ENCODE measurements at places on chromosomes 1 and 21.

GRCh38 chr1:67814121-67814772 is 19.0 kb downstream of the GNG12 start:
- H3K27ac ChIP-seq, result no peak overlapping the region
- no peaks in the 10 kb centered on the region for H3K36me3 ChIP-seq
- H3K4me3 ChIP-seq, result no peak overlapping the region
- DNase-seq, result no peak

- H3K4me3 ChIP-seq, result no peak overlapping the region
- DNase-seq, result no peak
- no peaks in the 10 kb centered on the region for H3K27me3 ChIP-seq
- H3K36me3 ChIP-seq, result no peaks in the 10 kb centered on the region
Observed at GRCh38 chr1:240991230-240991629, 365.8 kb downstream of the RGS7 start.

- H3K4me3 ChIP-seq, result no peak overlapping the region
- peaks cover 42% of the 10 kb centered on the region for H3K27me3 ChIP-seq
- H3K4me1 ChIP-seq, result peaks cover 25% of the 10 kb centered on the region
- no peak overlapping the region for H3K27ac ChIP-seq
- no peak for DNase-seq
Observed at GRCh38 chr1:46526013-46526690, 25.3 kb downstream of the KNCN start.

GRCh38 chr1:204255225-204255624 is 41.4 kb upstream of the GOLT1A start:
- H3K27me3 ChIP-seq, result no peaks in the 10 kb centered on the region
- no peaks in the 10 kb centered on the region for H3K36me3 ChIP-seq
- no peak for DNase-seq
- H3K4me1 ChIP-seq, result no peaks in the 10 kb centered on the region
- no peak overlapping the region for H3K4me3 ChIP-seq

DNA sequence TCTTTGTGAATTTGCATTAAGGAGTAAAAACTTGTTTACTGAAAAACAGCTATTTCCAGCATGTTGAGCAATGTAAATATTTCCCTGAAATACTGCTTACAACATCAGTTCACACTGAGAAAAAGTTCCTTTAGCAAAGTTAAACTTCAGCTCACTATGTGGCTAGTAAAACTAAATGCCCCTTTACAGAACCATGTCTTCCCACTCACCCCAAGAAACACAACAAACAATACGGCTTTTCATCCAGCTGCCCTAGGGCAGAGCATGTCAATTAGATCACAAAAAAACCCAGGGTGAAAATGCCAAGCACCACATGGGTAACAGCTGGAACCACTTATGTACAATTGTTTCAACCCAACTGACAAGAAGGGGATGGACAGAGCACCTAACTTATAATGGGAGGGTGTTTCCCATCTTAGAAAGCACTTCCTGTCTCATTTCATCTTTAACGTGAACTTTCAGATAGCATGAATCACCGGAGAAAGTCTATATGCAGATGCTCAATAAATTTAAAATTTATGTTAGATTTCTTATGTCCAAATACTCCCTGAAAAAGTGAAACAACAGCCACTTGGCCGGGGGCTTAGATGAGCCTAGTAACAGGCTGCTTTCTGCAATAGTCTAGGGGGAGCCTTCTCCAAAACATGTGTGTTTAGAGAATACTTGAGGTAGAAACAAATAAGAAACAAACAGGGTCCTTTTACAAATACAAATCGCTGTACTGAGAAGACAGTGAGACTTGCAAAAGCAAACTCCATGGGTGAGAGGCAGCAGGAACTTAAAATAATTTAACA is 6.6 kb downstream of the NID1 start:
- no peak overlapping the region for H3K4me3 ChIP-seq
- DNase-seq, result no peak
- H3K27me3 ChIP-seq, result peaks cover 35% of the 10 kb centered on the region
- no peaks in the 10 kb centered on the region for H3K36me3 ChIP-seq

DNA sequence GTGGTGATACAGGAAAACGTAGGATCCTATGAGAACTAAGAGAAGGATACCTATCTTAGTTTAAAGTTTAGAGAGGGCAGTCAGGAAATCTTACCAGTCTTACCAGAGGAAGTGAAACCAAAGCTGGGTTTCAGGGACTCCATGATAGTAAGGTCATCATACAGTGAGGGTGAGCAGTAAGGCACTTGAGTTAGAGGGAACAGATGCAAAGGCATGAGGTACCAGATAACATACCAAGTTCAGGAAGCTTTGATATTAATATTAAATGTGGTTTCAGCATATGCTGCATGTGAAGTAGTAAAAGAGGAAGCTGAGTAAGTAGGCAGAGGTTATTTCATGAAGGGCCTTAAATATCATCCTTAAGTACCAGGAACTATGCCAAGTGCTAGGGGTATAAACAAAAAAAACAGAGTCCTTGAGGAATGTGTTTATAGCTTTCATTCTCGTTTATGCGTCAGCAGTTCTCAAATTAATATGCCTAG is 16.9 kb downstream of the ATG4C start:
- peak overlapping the region; percentile 37 for H3K27ac ChIP-seq
- H3K4me3 ChIP-seq, result peak overlapping the region; percentile 5
- peaks cover 22% of the 10 kb centered on the region for H3K4me1 ChIP-seq
- DNase-seq, result no peak
- no peaks in the 10 kb centered on the region for H3K27me3 ChIP-seq
- H3K36me3 ChIP-seq, result peaks cover 10% of the 10 kb centered on the region

- no peaks in the 10 kb centered on the region for H3K36me3 ChIP-seq
- DNase-seq, result no peak
- no peak overlapping the region for H3K27ac ChIP-seq
- H3K4me1 ChIP-seq, result peaks cover 7% of the 10 kb centered on the region
Observed at GRCh38 chr1:62720946-62721554, 32.9 kb upstream of the DOCK7 start.

DNA sequence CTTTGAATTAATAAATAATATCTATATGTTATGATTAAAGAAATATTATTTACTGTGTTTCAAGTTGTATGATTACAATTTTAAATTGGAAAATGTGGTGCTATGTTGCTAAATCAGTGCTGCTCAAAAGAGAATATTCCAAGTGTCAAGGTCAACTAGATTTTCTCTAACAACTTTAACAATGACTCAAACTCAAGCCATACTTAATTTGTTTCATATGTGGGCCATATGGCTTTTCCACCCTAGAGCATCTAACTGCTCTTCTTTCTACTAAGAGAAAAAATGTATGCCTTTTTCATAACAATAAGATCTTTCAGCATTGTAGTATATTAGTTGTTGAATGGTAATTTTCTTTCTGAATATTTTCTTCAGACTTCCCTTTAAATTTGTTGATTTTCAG is 8.3 kb upstream of the SYT14 start:
- no peaks in the 10 kb centered on the region for H3K36me3 ChIP-seq
- DNase-seq, result no peak
- peaks cover 20% of the 10 kb centered on the region for H3K27me3 ChIP-seq
- no peak overlapping the region for H3K4me3 ChIP-seq
- no peak overlapping the region for H3K27ac ChIP-seq

DNA sequence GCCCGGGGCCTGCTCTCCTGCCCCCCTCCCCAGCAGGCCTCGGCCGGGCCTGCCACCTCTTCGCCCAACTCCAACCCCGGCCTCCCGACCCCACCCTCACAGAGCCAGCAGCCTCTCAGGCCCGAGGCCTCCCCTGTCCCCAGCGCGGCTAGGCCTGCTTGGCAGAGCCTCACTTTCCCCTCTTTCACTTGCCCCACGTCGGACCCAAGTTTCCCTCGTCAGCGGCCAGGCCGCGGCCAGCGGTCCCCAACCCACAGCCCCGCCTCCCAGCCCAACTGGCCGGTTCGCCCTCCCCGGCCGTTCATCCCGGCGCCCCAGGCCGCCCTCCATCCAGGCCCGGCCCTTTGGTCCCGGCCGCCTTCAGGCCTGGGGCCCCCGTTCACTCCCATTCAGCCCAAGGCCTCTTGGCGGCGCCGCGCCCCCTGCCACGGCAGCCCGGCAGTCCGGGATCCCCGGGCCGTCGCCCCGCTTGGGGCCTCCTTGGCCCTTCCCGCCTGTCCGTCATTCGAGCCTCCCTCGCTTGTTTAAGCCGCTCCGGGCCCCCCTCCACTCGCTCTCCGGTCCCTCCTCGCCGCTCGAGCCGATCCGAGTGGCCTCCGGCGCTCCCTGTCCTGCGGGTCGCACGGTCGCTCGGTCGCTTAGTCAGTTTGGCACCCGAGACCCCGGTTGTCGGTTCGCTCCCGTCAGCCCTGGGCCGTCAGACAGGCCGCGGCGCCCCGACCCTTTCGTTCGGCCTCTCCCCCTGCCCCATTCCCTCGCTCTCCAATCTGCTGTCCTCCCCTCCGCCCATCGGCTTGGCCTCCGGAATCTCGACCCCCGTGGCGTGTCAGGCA is 1.4 kb downstream of the LRRC41 start:
- H3K36me3 ChIP-seq, result peaks cover 35% of the 10 kb centered on the region
- DNase-seq, result peak; percentile 64
- H3K27me3 ChIP-seq, result no peaks in the 10 kb centered on the region
- peaks cover 42% of the 10 kb centered on the region for H3K4me1 ChIP-seq
- peak overlapping the region; percentile 96 for H3K4me3 ChIP-seq

GRCh38 chr1:231930257-231930947 is 303.8 kb downstream of the DISC1 start:
- no peak overlapping the region for H3K27ac ChIP-seq
- peaks cover 14% of the 10 kb centered on the region for H3K4me1 ChIP-seq
- peaks cover 5% of the 10 kb centered on the region for H3K36me3 ChIP-seq
- no peak for DNase-seq

GRCh38 chr1:24959623-24959975 is 29.5 kb upstream of the RUNX3 start:
- peaks cover 92% of the 10 kb centered on the region for H3K36me3 ChIP-seq
- H3K4me3 ChIP-seq, result peak overlapping the region; percentile 95
- no peaks in the 10 kb centered on the region for H3K27me3 ChIP-seq
- peaks cover 79% of the 10 kb centered on the region for H3K4me1 ChIP-seq

DNA sequence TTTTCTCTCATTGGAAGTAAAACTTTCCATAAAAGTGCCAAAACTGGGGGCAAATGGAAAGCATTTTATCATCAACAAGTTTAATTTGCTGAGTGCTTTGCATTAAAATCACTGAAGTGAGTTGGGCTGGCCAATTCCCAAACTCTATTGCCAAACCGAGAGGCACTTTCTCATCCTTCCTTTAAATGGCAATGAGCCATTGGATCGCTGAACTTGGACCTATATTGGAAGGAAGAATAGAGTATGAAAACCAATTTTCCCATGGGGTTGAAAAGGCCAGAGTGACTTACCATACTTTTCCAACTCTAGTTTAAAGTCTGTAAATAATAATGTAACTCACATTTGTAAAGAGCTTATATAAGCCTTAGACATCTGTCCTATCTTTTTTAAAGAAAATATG is 189.1 kb upstream of the C1orf87 start:
- no peaks in the 10 kb centered on the region for H3K36me3 ChIP-seq
- H3K27me3 ChIP-seq, result peaks cover 1% of the 10 kb centered on the region
- H3K27ac ChIP-seq, result no peak overlapping the region

GRCh38 chr1:230966358-230966873 is 12.2 kb downstream of the TTC13 start:
- peaks cover 27% of the 10 kb centered on the region for H3K4me1 ChIP-seq
- H3K27me3 ChIP-seq, result no peaks in the 10 kb centered on the region
- H3K4me3 ChIP-seq, result no peak overlapping the region

GRCh38 chr1:110106013-110106941 is 6.0 kb upstream of the UBL4B start:
- peak; percentile 64 for DNase-seq
- H3K4me1 ChIP-seq, result no peaks in the 10 kb centered on the region

GRCh38 chr1:30916296-30916695 is 7.7 kb upstream of the SDC3 start:
- no peak for DNase-seq
- H3K4me1 ChIP-seq, result peaks cover 10% of the 10 kb centered on the region
- H3K36me3 ChIP-seq, result no peaks in the 10 kb centered on the region
- no peak overlapping the region for H3K27ac ChIP-seq
- no peak overlapping the region for H3K4me3 ChIP-seq

GRCh38 chr1:54585181-54586066 is 37.4 kb downstream of the ACOT11 start:
- peaks cover 3% of the 10 kb centered on the region for H3K4me1 ChIP-seq
- no peak overlapping the region for H3K4me3 ChIP-seq
- no peak overlapping the region for H3K27ac ChIP-seq
- no peaks in the 10 kb centered on the region for H3K27me3 ChIP-seq
- DNase-seq, result no peak

- H3K27me3 ChIP-seq, result no peaks in the 10 kb centered on the region
- peak; percentile 15 for DNase-seq
- no peak overlapping the region for H3K27ac ChIP-seq
Observed at GRCh38 chr1:2108213-2108876, 58.1 kb downstream of the PRKCZ start.

DNA sequence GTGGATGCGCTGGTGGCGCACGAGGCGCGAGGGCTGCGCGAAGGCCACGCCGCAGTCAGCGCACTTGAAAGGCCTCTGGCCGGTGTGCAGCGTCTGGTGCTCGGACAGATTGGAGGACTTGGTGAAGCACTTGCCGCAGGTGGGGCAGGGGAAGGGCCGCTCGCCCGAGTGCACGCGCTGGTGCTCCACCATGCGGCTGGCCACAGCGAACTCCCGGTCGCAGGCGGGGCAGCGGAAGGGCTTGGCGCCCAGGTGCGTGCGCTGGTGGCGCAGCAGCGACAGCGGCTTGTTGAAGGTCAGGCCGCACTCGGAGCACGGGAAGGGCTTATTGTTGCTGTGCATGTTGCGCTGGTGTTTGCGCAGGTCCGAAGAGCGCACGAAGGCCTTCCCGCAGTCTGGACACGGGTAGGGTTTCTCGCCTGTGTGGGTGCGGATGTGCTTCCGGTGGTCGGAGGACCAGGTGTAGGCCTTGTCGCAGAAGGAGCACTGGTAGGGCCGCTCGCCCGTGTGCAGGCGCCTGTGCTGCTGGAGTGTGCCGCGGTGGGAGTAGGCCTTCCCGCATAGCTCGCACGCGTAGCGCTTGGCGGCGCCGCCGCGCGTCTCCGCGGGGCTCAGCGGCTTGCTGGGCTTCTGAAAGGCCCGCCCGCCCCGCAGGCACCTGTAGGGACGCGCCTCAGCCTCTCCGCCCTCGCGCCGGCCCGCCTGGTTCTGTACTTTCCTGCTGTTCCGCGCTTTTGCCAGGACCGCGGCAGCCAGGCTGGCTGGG is 4.7 kb downstream of the ZNF648 start:
- H3K36me3 ChIP-seq, result no peaks in the 10 kb centered on the region
- no peak for DNase-seq
- no peaks in the 10 kb centered on the region for H3K4me1 ChIP-seq
- H3K27me3 ChIP-seq, result peaks cover 37% of the 10 kb centered on the region
- no peak overlapping the region for H3K4me3 ChIP-seq
- no peak overlapping the region for H3K27ac ChIP-seq

- DNase-seq, result no peak
- no peaks in the 10 kb centered on the region for H3K36me3 ChIP-seq
Observed at GRCh38 chr1:33234588-33234990, 21.7 kb upstream of the ZNF362 start.

GRCh38 chr21:31683029-31683428 is 23.5 kb downstream of the SOD1 start:
- H3K27me3 ChIP-seq, result no peaks in the 10 kb centered on the region
- H3K4me1 ChIP-seq, result no peaks in the 10 kb centered on the region
- no peak overlapping the region for H3K27ac ChIP-seq
- H3K4me3 ChIP-seq, result no peak overlapping the region
- H3K36me3 ChIP-seq, result peaks cover 58% of the 10 kb centered on the region
- no peak for DNase-seq

Measured in activated naive CD8-positive, alpha-beta T cell treated with anti-CD3 and anti-CD28 coated beads, Interleukin-2, amount 50 U/mL, for 24 hours (primary cell).